ENCODE measurements at places on chromosomes 5 and 9. TPM values are rescaled to one million over a fixed set of nuclear protein-coding genes. Genes with fewer than 3 reads are reported as not detected.

The PDGFRB gene
- total RNA-seq = 53.7 TPM

The SIGMAR1 gene
- 84.8 TPM for total RNA-seq

The PITX1 gene
- total RNA-seq = 0.33 TPM

The PDE6A gene
- 0.15 TPM for total RNA-seq

GRCh38 chr5:150632305-150633160 lies 7.9 kb upstream of the SYNPO start:
- DNase-seq = no peak

DNA sequence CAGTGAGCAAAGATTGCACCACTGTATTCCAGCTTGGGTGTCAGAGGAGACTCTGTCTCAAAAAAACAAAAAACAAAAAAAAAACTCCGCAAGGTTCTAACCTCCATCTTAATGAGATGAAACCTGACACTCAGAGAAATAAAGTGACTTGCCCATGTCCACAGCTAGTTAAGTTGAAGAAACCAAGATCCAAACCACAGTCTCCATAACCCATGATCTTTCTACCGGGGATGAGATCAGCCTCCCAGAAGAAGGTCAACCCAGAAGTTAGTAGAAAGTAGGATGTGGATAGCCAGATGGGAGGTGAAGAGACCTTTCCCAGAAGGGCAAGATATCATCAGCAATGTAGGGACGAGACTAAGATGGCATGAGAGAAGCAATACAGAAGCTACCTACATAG lies 140.4 kb upstream of the ADRA1B start:
- DNase-seq = no peak

DNA sequence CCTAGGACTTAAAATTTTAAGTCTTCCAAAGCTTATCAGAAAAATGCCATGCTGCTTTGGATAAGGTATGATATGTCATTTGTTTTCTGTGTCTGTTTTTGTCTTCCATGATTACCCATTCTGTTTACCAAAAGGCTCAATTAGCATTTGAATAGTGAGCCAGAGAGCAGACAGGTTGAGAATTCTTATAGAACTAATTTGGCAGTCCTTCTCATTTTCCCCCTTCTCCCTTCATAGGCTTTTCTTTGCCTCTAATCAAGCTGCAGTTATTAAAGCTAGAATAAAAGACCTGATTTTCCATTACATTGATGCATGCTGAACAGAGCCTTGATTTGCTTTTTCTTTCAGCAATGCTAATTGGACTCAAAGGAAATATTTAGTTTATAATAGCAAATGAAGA lies 993.0 kb downstream of the MAT2B start:
- no peak for DNase-seq

GRCh38 chr9:37155601-37156000 lies 35.2 kb downstream of the ZCCHC7 start:
- no peak for DNase-seq

DNA sequence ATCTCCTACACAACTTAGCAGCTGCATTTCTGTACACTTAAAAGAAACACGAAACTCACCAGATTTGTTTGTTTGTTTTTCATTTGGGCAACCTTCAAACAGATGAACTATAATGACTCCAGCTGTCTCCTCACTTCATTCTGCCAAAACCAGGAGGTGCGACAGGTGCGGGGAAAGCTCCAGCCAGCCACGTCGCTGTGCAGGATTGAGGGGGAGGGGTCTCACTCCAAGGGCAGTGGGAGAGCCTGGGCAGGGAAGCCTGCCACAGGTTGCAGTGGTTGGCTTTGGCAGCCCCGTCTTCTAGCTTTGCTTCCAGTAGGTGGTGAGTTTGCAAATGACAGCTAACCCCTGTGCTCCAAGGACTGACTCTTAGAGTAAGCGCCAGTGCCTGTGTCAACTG lies 215.8 kb downstream of the CEMIP2 start:
- DNase-seq = no peak

- DNase-seq = no peak
Measured at GRCh38 chr9:109813303-109813702, 33.3 kb downstream of the PALM2AKAP2 start.

GRCh38 chr9:111904026-111904425 lies 7.4 kb downstream of the UGCG start:
- no peak for DNase-seq

DNA sequence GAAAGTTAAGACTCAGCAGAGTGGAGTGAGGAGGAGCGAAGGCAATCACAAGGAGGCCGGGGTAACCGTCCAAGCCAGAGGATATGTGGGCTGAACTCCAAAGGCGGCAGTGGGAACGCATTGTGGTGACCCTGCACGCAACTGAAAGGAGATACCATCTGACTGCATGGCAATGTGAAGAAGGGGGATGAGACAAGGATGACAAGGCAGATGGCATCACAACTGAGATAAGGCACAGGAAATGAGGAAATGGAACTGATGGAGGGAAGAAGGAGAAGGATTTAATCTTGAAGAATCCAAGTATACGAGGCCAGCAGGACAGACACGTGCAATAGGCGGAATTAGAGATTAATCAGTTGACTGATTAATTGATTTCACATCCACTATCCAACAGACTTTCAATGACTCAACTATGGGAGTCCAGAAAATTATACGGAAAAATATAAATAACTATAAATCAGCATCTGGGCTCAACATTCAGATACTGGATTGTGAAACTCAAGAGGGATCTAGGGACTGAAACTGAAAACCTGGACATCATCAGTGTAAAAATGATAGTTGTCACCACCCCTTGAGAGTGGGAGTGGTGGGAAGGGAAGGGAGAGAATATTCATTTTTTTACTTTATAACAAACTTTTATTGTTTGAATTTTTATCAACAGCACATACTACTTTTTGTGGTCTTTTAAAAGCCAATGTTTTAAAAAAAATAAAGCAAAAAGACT lies 86.1 kb downstream of the ARL15 start:
- DNase-seq = no peak

DNA sequence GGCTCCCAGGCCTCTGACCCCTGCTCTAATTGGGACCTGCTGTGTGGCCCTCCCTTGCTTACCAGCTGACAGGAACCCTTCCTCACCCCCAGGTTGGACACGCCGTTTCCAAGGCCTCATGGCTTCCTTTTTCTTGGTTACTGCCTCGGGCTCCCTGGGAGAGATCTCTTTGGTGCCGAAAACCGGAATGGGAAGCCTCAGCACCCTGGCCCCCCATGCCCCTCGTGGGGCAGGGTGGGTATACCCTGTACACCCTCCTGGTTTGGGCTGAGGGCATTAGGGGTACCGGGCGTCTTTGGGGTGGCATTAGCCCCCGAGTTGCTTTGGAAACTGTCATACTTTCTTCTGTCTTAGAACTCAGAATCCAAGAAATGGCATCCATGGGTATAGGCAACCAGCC lies 10.1 kb upstream of the LRRC14B start:
- DNase-seq = no peak

GRCh38 chr5:75668445-75668844 lies 48.8 kb downstream of the POC5 start:
- no peak for DNase-seq

Measured in breast epithelium (tissue), 4 donors.